GDM1 (cell line): ENCODE measurements at places on chromosomes 13 and 19.

DNA sequence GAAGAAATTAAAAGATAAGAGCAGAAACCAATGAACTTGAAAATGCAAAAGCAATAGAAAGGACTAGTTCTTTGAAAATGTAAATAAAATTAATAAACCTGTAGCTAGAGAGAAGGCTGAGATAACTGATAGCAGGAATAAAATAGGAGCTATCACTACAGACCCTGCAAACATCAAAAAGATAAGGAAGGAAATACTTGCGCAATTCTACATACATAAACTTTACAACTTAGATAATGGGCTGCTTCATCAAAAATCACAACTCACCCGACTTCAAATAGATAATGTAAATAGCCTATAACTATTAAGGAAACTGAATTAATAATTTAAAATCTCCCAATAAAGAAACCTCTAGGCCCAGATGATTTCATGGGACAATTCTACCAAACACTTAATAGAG lies 3.5 kb upstream of the ATP4B start:
- DNase-seq, result no peak

GRCh38 chr19:50932018-50932689 lies 20.7 kb downstream of the KLK5 start:
- DNase-seq, result no peak

DNA sequence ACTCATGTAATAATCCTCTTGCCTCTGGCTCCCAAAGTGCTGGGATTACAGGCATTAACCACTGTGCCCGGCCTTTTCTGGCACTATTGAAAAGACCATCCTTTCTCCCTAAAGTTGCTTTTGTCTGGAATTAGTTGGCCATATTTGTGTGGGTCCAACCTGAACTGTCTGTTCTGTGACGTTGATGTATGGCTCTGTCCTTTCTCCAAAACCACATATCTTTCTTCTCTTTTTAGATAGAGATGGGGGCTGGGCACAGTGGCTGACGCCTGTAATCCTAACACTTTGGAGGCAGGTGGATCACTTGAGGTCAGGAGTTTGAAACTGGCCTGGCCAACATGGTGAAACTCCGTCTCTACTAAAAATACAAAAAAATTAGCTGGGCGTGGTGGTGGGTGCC lies 17.9 kb downstream of the DNM2 start:
- no peak for DNase-seq

DNA sequence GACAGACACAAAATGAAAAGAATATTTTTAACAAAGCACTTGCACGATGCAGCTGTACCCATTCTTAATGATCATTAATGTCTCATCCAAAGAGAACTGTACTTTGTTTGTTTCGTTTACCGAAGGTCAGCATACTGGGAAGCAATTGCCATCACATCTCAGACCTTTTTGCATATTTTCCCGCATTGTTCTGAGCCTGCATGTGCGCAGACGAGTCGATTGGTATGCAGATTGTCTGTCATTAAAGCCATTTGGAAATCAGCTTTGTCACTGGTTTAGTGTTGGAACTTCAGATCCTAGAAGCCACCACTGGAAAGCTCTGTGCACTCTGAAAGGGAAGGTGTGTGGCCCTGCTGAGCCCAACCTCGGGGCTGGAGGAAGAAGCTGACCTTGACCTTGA lies 15.6 kb downstream of the SPACA7 start:
- no peak for DNase-seq

- no peak for DNase-seq
These were observed 134.0 kb downstream of the MAB21L1 start for GRCh38 chr13:35342440-35342839.
